ENCODE measurements at places on chromosomes 5 and 9.

GRCh38 chr5:1797855-1798254 is 1.8 kb downstream of the MRPL36 start:
- DNase-seq, result no peak

GRCh38 chr9:89204801-89205200 is 26.2 kb upstream of the SHC3 start:
- DNase-seq, result no peak

- DNase-seq, result peak; percentile 2
Measured at GRCh38 chr5:133385346-133385745, 227.0 kb downstream of the FSTL4 start.

DNA sequence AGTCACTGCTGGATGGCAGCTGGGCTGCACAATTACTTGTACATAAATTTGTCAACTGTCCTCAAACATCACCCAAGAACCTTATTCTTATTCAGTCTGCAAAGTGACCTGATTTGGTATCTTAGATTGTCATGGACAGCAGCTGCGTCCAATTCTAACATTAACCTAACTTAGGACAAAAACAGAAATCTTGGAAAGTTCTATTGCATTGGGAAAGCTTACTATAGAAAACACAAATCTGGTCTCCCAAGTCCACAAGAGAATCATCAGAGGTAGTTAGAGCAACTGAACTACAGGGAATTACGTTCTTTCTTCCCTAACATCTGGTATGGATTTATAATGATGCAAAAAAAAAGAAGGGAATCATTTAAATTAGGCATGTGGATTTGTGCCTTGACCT is 283.9 kb downstream of the NR2F1-AS1 start:
- DNase-seq, result no peak

GRCh38 chr5:140344683-140345423 is 1.6 kb downstream of the HBEGF start:
- DNase-seq, result no peak

DNA sequence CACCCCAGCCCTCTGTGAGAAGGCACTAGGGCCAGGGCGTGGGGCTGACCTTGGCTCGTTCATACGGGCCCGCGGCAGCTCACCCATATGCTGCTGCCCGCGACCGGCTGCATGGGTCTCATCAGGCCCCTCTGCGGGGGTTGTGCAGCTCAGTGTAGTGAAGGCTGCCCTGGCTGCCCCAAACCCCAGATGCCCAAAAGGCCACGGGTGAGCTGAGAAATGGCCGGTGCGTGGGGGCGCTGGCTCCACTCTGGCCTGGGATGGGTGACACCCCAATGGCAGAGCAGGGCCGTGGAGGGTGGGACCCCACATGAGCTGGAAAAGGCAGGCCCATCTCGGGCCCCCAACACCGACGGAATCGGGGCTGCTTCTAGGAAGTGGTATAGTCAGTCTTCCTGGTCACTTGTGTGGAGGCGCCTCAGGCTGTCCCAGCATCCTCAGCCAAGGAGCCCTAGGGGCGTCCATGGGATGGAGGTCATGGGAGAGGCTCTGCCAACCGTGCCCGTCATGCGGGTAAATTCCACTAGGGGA is 19.4 kb upstream of the LRRC14B start:
- DNase-seq, result peak; percentile 10

DNA sequence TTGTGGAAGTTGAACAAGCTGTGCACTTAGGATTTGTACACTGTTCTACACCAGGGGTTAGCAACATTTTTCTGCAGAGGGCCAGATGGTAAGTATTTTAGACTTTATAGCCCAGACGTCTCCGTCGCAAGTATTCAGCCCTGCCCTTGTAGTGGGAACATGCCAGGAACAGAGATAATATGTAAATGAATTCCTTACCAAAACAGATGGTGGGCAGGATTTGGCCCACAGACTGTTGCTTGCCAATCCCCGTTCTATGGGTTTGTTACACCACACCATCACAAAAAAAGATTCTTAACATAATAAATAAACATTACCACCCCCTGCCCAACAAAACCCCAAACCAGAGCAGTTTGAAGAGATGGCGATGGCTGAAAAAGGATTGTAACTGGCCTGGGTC is 74.3 kb downstream of the AMBP start:
- DNase-seq, result peak; percentile 44

Data from femur (tissue), 1 donor.